Gastrocnemius medialis (tissue), 4 donors: ENCODE measurements at places on chromosomes 3 and 15. TPM values are rescaled to one million over a fixed set of nuclear protein-coding genes. Genes with fewer than 3 reads are reported as not detected.
A peak's percentile ranks its signal among the peaks of the same experiment; 100 is the strongest.

- H3K36me3 ChIP-seq, result no peaks in the 10 kb centered on the region
- peaks cover 26% of the 10 kb centered on the region for H3K4me1 ChIP-seq
- H3K27me3 ChIP-seq, result no peaks in the 10 kb centered on the region
- no peak overlapping the region for H3K4me3 ChIP-seq
These were observed 26.1 kb downstream of the CTDSPL start for GRCh38 chr3:37887824-37888223.

DNA sequence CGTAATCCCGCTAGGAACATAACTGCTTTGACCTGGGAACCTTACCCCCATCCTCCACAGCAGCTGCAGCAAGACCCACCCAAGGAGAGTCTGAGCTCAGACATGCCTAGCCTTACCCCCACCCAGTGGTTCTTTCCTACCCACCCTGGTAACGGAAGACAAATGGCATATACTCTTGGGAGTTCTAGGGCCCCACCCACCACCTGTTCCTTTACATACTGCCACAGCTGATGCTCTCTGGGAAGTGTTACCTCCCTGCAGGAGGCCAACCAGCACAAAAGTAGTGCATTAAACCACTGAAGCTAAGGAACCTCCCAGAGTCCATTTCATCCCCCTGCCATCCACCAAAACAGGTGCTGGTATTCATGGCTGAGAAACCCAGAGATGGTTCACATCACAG is 50.6 kb upstream of the AZI2 start:
- no peak for DNase-seq
- no peaks in the 10 kb centered on the region for H3K36me3 ChIP-seq
- H3K27ac ChIP-seq, result no peak overlapping the region
- H3K4me3 ChIP-seq, result no peak overlapping the region
- no peaks in the 10 kb centered on the region for H3K27me3 ChIP-seq
- no peaks in the 10 kb centered on the region for H3K4me1 ChIP-seq

The SLC49A4 gene
- total RNA-seq, result 81.7 TPM

GRCh38 chr15:67011617-67012005 is 53.8 kb upstream of the SMAD3 start:
- no peaks in the 10 kb centered on the region for H3K4me1 ChIP-seq
- H3K27ac ChIP-seq, result no peak overlapping the region
- H3K36me3 ChIP-seq, result no peaks in the 10 kb centered on the region

- H3K4me1 ChIP-seq, result peaks cover 86% of the 10 kb centered on the region
- H3K27me3 ChIP-seq, result no peaks in the 10 kb centered on the region
- no peaks in the 10 kb centered on the region for H3K36me3 ChIP-seq
- peak; percentile 57 for DNase-seq
These were observed 21.9 kb downstream of the DAPK2 start for GRCh38 chr15:64024172-64025050.

The NANOGP8 gene
- total RNA-seq, result not detected

DNA sequence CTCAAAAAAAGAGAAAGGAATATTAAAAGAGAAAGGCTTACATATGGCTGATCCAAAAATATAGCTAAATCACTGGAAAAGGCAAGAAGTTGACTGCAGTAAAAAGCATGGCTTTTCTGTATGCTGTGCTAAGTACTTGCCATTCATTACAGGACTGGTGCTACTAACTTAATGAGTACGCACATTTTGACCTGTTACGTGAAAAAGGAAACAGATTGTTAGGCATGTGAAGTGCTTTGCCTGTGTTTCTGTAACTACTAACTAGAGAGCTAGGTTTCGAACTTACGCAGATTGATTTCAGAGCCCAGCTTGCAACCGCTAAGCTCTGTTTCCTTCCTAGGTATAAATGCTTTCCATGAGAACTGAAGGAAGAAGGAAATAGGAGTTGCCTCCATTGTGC is 2.8 kb downstream of the TRNT1 start:
- H3K36me3 ChIP-seq, result no peaks in the 10 kb centered on the region
- H3K4me1 ChIP-seq, result peaks cover 7% of the 10 kb centered on the region
- no peaks in the 10 kb centered on the region for H3K27me3 ChIP-seq
- H3K4me3 ChIP-seq, result no peak overlapping the region
- H3K27ac ChIP-seq, result no peak overlapping the region

- no peaks in the 10 kb centered on the region for H3K36me3 ChIP-seq
- H3K27ac ChIP-seq, result no peak overlapping the region
- DNase-seq, result peak; percentile 30
- H3K4me3 ChIP-seq, result no peak overlapping the region
- H3K4me1 ChIP-seq, result no peaks in the 10 kb centered on the region
- H3K27me3 ChIP-seq, result no peaks in the 10 kb centered on the region
These were observed 19.6 kb downstream of the CD86 start for GRCh38 chr3:122074621-122075265.

The ADAMTS17 gene
- 10.3 TPM for total RNA-seq

- H3K4me1 ChIP-seq, result no peaks in the 10 kb centered on the region
- no peak overlapping the region for H3K4me3 ChIP-seq
- DNase-seq, result no peak
- no peaks in the 10 kb centered on the region for H3K27me3 ChIP-seq
These were observed 23.0 kb upstream of the FURIN start for GRCh38 chr15:90845201-90845949.

DNA sequence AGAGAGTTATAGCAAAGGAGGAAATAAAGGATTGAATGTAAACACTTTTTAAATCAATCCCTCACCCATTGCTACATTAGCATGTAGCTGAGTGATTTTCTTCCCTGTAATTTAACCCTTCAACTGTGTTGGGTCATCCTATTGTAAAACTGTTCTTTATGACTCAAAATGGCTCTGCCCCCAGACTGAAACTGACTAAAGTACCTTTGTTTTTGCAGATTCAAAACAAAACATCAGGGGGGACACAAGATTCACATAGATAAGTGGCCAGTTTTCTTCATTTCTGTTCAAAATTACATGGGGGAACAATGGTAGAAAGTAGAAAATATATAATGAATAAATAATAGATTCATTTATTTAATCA is 268.4 kb downstream of the IGSF11 start:
- H3K4me3 ChIP-seq, result no peak overlapping the region
- no peak overlapping the region for H3K27ac ChIP-seq
- DNase-seq, result no peak
- no peaks in the 10 kb centered on the region for H3K27me3 ChIP-seq

The NEK10 gene
- total RNA-seq, result 3.6 TPM

DNA sequence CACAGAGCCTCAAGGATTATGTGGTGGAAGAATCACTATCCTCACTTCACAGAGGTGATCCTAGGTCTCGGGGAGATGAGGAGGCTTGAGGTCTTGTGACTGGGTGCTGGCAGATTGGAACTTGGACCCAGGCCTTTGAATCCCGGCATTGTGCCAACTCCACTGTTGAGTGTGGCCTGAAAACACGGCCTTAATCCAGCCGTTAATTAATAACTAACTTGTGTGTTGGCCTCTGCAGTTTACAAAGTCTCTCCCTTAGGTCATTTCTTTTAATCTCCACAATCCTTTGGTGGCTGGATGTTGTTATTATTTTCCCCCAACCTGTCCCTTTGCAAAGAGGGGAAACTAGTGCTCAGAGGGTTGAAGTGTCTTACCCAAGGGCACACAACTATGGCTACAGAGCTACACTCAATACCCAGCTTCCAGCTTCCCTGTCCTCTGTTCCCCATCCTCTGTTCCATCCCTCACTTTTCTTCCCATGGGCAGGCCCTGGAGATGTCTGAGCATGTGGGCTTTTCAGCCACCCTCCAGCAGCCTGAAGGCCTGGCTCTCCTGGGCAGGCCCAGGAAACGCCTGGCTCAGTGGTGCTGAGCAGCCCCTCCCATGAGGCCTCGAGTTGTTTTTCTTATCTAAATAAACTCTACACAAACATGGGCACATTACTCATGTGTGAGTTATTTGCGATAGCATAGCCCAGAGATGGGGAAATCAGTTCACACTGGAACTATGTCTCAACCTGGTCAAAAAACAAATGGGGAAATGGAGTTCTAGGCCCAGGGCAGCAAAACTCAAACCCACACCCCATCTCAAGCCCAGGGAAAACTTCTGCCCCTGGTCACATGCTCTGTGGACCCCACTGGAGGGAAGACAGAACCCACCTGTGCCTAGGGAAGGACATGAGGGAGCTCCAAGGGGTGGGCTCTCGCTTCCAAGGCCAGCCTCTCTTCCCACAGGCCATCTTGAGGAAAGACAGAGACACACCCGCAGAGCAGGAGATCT is 16.8 kb upstream of the SMAD3 start:
- peak overlapping the region; percentile 56 for H3K27ac ChIP-seq
- no peaks in the 10 kb centered on the region for H3K27me3 ChIP-seq
- H3K4me3 ChIP-seq, result no peak overlapping the region
- peak; percentile 48 for DNase-seq
- no peaks in the 10 kb centered on the region for H3K36me3 ChIP-seq

DNA sequence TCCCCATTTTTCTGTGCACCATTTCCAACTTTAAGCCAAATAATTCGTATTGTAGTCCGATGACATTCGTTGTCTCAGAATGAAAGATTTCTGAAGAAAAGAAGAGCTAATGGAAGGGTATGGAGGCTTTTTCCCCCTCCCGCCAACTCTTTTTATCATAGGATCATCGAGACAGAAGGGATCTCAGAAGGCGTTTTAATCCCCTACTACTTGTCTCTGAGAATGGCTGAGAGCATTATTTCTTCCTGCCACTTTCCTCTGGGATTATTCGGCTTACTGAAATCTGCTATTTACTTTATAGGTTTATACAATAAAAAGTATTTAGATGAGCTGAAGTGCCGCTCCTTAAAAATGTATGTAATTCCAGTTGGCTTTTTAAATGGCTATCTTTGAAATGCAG is 789.8 kb downstream of the EDEM1 start:
- no peaks in the 10 kb centered on the region for H3K4me1 ChIP-seq
- no peak for DNase-seq
- no peaks in the 10 kb centered on the region for H3K36me3 ChIP-seq
- no peak overlapping the region for H3K4me3 ChIP-seq
- no peak overlapping the region for H3K27ac ChIP-seq
- no peaks in the 10 kb centered on the region for H3K27me3 ChIP-seq

The CFAP91 gene
- total RNA-seq, result 0.11 TPM

The GPR87 gene
- total RNA-seq, result not detected

DNA sequence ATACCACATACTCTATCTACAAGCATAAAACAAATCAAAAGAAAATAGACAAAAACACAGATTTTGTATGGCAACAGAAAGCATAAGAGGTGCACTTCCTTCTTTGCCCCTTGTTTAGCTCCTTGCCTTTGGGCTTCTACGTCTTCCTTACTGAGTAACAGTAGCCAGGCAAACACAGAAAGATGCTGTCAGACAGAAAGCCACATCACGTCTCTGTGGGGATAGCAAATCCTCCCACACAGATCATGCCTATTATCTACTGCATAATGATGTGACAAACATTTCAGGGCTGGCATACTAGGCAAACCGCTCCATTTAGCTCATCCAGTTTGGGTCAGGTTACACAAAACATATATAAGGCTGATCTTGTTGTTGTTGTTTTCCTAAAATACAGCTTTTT is 92.7 kb downstream of the BOC start:
- H3K4me1 ChIP-seq, result no peaks in the 10 kb centered on the region
- no peak overlapping the region for H3K4me3 ChIP-seq
- no peak overlapping the region for H3K27ac ChIP-seq
- H3K36me3 ChIP-seq, result no peaks in the 10 kb centered on the region
- no peaks in the 10 kb centered on the region for H3K27me3 ChIP-seq
- no peak for DNase-seq

The CCDC14 gene
- 5.8 TPM for total RNA-seq

The NLGN1 gene
- total RNA-seq, result 1.1 TPM
